ENCODE measurements at places on chromosomes 5 and 9. TPM values are rescaled to one million over a fixed set of nuclear protein-coding genes. Genes with fewer than 3 reads are reported as not detected.

DNA sequence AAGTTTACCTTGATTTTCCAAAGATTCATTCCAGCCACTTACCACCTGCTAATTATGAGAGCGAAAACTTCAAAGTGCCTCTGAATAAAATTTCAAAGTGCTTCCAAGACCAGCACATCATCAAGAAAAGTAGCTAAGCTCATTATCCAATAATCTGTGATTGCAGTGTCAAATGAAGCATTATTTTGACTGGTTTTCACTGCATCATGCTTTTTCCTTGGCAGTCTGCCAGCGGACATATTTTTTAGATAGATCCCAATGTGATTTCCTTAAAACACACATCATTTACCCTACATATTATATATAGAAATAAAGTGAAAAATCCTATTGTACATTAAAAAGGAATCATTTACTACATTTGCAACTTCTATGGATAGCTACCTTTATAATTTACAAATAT is 508.6 kb upstream of the FAM174A start:
- no peak overlapping the region for H3K27ac ChIP-seq
- no peaks in the 10 kb centered on the region for H3K27me3 ChIP-seq
- H3K4me1 ChIP-seq = no peaks in the 10 kb centered on the region
- no peak for DNase-seq
- H3K4me3 ChIP-seq = no peak overlapping the region

DNA sequence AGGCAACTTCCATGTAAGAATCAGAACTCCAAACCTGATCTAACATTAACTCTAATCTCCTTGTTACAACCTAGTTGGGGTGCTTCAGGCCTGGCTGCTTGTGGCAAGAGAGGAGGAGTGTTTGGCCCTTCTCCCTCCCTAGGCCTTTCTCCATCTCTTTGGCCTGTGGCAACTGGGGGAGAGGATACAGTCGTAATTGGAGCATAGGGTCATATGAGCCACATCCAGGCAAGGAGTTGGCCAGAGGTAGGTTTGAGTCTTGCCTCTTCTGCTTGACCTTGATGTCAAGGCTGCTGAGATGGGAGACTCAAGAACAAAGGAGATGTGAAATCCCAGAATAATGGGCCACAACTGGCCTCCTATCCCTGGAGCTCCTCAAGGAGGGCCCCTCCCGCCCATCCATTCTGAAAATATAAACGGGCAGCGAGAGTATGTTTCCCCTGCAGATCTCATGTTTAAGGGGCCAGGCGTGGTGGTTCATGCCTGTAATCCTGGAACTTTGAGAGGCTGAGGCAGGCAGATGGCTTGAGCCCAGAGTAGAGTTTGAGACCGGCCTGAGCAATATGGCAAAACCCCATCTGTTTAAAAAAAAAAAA is 59.3 kb upstream of the ANGPTL2 start:
- H3K36me3 ChIP-seq = peaks cover 2% of the 10 kb centered on the region
- no peak overlapping the region for H3K27ac ChIP-seq
- no peak for DNase-seq
- H3K4me3 ChIP-seq = no peak overlapping the region
- no peaks in the 10 kb centered on the region for H3K4me1 ChIP-seq
- H3K27me3 ChIP-seq = no peaks in the 10 kb centered on the region

DNA sequence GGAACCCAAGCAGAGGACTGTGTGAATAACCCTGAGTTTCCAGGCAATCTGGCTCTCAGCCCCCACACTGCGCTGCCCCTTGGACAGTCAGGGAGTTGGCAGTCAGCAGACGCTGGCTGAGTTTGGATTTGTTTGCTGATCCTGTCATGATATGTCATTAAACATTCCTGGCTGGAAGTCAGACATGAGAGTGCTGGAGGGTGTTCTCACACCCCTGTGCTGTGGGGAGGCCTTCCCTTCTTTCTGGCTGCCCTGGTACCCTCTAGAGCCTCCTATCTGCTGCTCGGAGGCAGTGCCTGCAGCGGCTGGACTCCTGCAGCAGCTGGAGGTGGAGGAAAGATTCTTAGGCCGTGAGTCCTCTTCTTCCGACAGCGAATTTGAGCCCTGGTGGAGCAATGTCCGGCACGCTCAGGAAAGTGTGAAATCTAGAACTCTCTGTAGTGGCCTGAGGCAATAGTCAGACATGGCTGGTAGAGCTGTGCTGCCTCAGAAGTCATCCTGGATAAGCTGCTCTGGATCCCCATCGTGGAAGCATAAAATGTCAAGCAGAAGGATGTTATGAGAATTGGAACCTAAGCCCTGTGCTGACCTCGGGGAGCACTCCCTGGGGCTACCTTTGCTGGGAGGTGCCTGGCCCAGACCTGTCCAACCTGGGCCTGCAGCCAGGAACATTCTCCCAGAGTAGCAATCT is 72.0 kb downstream of the PDE8B start:
- peaks cover 42% of the 10 kb centered on the region for H3K27me3 ChIP-seq
- no peak overlapping the region for H3K27ac ChIP-seq
- H3K4me3 ChIP-seq = no peak overlapping the region
- H3K4me1 ChIP-seq = peaks cover 9% of the 10 kb centered on the region

The PCDHB14 gene
- not detected for total RNA-seq

The IRX4 gene
- total RNA-seq = not detected

DNA sequence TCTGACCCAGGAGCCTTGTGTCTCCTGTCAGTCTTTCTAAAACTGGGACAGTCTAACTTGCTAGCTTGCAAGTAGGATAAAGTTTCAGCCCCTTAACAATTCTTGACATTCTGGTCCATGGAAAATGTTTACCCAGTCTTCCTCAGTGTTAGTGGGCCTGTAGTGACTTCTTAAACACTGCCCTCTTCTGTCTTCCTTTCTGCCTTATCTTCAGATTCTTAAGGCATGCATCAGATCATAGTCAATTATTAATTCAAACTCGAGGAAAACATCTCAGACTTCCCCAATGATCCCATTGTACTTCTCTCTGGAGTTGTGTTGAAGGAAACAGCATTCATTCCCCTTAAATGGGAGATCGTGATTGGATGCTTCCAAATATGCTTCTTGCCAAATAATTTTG is 1199.8 kb downstream of the DTWD2 start:
- no peak overlapping the region for H3K4me3 ChIP-seq
- no peaks in the 10 kb centered on the region for H3K4me1 ChIP-seq
- H3K36me3 ChIP-seq = no peaks in the 10 kb centered on the region
- DNase-seq = no peak

DNA sequence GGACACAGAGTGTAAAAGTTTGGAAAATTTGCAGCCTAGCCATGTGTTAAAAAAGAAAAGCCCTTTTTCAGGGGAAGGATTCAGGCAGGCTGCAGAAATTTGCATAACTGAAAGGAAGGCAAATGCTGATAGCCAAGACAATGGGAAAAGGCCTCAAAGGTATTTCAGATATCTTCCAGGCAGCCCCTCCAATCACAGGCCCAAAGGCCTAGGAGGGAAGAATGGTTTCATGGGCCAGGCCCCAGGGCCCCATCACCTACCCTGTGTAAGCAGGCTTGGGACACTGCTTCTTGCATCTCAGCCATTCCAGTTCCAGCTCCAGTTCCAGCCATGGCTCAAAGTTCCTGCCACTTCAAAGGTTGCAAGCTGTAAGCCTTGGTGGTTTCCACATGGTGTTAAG is 4.8 kb downstream of the S100Z start:
- no peak overlapping the region for H3K4me3 ChIP-seq
- no peak for DNase-seq
- no peak overlapping the region for H3K27ac ChIP-seq
- H3K36me3 ChIP-seq = no peaks in the 10 kb centered on the region
- no peaks in the 10 kb centered on the region for H3K27me3 ChIP-seq

GRCh38 chr9:111914749-111915424 is 18.3 kb downstream of the UGCG start:
- no peaks in the 10 kb centered on the region for H3K27me3 ChIP-seq
- H3K36me3 ChIP-seq = no peaks in the 10 kb centered on the region
- H3K4me3 ChIP-seq = peak overlapping the region; percentile 80
- no peak overlapping the region for H3K27ac ChIP-seq
- peaks cover 50% of the 10 kb centered on the region for H3K4me1 ChIP-seq

DNA sequence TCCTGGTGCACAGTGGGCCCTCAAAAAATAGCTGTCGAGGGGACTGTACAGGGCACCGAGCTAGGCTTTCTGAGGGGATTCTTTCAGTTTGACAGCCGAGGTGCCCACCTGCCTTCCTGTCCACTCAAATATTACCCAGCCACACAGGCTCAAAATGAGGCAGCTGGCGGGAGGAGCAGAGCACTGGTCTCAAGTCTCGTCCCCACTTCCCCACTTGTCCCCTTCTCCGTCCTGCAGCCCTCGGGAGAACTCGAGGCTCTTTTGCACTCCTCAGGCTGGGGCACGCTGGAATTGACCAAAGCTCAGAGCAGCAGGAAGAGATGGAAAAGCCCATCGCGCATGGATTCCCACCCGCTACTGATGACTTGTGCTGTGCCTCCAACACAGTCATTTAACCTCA is 185.2 kb downstream of the HSPA4 start:
- H3K27me3 ChIP-seq = peaks cover 17% of the 10 kb centered on the region
- DNase-seq = no peak
- peaks cover 9% of the 10 kb centered on the region for H3K4me1 ChIP-seq
- no peak overlapping the region for H3K27ac ChIP-seq
- H3K4me3 ChIP-seq = no peak overlapping the region

- H3K27me3 ChIP-seq = peaks cover 8% of the 10 kb centered on the region
- H3K4me3 ChIP-seq = no peak overlapping the region
- no peak overlapping the region for H3K27ac ChIP-seq
- no peaks in the 10 kb centered on the region for H3K36me3 ChIP-seq
- DNase-seq = no peak
These were observed 19.5 kb downstream of the IRX2 start for GRCh38 chr5:2732004-2732403.

DNA sequence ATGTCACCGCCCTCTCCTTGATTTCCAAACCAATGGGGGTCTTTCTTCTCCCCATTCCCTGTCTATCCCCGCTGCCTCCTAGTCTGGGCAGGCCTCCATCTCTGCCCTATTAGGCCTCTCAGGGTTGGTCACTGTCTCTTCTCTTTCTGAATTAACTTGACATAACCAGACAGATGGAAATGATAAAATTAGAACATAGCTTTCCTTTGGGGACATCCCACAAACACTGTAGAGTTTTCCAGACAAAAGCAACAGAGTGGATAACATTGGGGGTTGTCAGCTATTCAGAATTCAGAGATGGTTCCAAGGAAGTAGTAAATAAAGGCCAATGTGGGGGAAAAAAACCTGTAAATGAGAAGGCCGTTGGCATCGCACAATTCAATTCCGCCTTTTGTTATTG is 24.7 kb downstream of the LHX6 start:
- H3K27me3 ChIP-seq = peaks cover 27% of the 10 kb centered on the region
- H3K36me3 ChIP-seq = no peaks in the 10 kb centered on the region
- H3K4me3 ChIP-seq = no peak overlapping the region

DNA sequence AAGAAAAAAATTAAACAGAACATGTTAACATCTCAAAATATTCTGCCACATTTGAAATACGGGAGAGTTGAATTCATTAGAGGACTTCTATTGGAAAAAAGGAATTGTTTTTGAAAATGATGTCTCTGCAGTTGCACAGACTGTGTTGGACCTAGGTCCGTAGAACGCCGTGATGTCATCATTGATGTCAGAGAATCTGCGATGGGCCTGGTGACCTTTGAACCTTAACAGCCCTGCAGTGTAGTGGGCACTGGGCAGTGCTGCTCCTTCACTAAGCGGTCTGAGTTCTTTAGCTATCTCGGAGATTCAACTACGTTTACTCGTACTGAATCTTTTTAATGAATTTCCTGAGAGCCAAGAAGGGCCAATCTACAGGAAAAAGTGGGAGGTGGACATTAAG is at the start of gene FAM170A:
Gene FAM170A (plus strand): TSS at position 220 of the 400 bp plus-strand sequence. CDS start 211 bp downstream, outside the sequence.
- peaks cover 2% of the 10 kb centered on the region for H3K4me1 ChIP-seq
- H3K36me3 ChIP-seq = no peaks in the 10 kb centered on the region
- DNase-seq = no peak

The MOB3B gene
- 0.57 TPM for total RNA-seq

DNA sequence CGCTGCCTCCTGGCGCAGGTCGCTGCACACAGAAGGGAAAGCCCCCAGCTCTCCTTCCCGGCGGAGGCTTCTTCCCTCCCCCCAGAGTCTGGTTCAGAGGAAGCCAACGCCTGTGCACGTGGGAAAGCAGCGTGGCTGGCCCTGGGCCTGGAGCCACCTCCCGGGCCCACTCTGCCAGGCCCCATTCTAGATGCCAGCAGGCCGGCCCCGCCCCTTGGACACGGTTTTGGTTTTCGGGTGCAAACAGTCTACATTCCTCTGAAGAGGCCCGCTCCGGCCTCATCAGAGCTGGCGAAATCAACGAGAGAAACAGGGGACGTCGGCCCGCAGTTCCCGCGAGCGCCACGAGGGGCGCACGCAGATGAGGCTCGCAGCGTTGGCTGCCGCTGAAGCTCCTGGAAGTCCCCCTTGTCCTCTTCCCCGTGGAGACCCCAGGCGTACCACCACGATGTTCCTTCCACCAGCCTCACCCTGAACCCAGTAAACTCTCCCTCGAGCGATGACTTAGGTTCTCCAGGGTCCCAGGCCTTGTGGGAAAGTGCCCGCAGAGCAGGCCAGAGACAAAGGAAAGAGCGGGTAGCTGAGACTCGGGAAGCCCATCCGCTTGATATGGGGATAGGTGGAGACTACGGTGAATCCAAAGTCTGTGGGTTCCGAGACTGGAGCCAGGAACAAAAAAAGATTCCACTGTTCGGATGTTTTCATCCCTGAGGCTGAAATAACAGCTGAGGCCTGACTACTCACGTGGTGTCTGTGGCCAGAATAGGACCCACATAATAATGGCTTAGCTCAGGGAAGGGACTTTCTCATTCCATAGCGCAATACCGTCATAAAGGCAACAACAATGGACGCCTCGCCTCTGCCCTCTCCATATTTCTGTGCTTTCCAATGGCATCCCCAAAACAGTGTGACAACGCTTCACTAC is 64.2 kb downstream of the KLF4 start:
- no peaks in the 10 kb centered on the region for H3K36me3 ChIP-seq
- peak overlapping the region; percentile 71 for H3K4me3 ChIP-seq
- H3K27ac ChIP-seq = no peak overlapping the region
- DNase-seq = peak; percentile 8
- peaks cover 36% of the 10 kb centered on the region for H3K27me3 ChIP-seq

The GRM6 gene
- total RNA-seq = not detected

DNA sequence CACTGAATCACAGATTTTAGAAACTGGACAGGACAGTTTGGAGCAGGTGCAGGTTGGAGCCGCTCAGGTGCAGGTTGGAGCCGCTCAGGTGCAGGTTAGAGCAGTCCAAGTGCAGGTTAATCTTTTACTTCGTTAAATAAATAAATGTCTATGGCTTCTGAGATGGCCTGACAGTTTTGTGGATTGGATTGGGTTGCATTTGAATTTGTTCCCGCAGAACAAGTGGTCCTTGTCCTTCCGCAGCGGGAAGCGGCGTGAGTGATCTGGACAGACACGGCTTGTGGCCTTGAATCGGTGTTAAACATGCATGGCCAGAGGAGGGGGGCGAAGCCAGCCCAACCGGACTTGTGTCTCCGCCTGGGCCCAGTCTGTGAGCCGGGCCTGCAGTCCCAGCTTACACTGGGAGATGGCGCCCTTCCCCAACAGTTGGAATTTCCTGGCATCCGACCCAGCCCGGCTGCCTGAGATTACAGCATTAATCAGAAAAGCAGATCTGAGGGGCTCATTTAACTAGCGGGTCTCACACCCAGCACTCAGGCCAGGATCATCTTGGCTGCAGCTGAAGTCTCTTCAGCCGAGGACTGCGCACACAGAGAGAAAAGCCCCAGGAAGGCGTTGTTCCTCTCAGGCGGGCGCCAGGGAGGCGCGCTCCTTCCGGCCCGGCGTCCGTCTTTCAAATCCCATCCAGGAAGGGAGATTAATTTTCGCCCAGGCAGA is 1.5 kb upstream of the OLFM1 start:
- peaks cover 55% of the 10 kb centered on the region for H3K27me3 ChIP-seq
- no peak overlapping the region for H3K27ac ChIP-seq
- no peak for DNase-seq
- H3K36me3 ChIP-seq = peaks cover 6% of the 10 kb centered on the region
- H3K4me3 ChIP-seq = peak overlapping the region; percentile 77

GRCh38 chr5:79513704-79514390 is at the start of gene HOMER1:
TSS of gene HOMER1 (minus strand) at chr5:79514134. CDS start at chr5:79512774, 1,360 bp downstream.
- peak within 1 kb of the TSS; percentile 95 for H3K27ac ChIP-seq
- peak; percentile 48 for DNase-seq
- peaks cover 11% of the 10 kb centered on the region for H3K4me1 ChIP-seq
- peaks cover 30% of the 10 kb centered on the region for H3K27me3 ChIP-seq
- H3K4me3 ChIP-seq = peak within 1 kb of the TSS; percentile 98

Data from T-helper 17 cell (primary cell).